ENCODE measurements at places on chromosomes 3 and 15.

DNA sequence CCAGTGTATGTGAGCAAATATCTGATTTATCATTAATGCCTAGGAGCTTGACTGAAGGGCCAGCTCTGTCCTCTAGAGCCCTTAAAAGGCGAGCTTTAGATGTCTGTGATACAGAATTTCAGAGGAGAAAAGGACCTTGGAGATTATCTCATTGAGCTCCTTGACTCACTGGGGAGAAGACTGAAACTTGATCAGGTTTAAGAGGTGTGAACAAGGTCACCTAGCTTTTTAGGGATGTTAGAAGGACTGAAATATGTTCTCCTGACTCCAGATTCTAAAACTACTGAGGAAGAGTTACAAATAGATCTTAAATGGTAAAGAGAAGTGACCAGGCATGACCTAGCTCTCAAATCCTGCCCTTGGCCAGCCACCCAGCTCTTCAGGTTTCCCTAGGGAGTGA lies 193.7 kb upstream of the BHLHE40 start:
- DNase-seq, result no peak

- no peak for DNase-seq
Measured at GRCh38 chr3:73954506-73954905, 329.8 kb upstream of the PDZRN3 start.

- DNase-seq, result no peak
Measured at GRCh38 chr3:65864357-65864904, 174.3 kb downstream of the MAGI1 start.

DNA sequence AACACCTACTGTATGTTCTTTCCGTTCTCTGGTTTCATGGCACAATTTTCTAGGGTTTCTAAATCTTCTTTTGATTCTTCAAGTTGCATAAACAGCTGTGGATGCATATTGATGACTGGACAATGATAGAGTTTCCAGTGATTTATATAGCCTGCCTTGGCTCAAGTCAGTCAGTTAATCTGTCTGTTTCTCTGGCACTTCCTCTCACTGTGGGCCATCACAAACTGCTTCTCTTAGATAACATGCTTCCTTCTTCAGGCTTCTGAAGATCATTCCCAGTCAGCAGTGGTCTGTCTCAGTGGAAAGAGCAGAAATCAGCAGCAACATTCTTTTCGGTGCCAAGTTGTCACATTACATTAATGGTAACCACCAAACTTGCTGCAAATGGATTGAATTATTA lies 207.2 kb downstream of the RYR3 start:
- no peak for DNase-seq

GRCh38 chr15:61157933-61158332 lies 71.2 kb downstream of the RORA start:
- DNase-seq, result no peak

DNA sequence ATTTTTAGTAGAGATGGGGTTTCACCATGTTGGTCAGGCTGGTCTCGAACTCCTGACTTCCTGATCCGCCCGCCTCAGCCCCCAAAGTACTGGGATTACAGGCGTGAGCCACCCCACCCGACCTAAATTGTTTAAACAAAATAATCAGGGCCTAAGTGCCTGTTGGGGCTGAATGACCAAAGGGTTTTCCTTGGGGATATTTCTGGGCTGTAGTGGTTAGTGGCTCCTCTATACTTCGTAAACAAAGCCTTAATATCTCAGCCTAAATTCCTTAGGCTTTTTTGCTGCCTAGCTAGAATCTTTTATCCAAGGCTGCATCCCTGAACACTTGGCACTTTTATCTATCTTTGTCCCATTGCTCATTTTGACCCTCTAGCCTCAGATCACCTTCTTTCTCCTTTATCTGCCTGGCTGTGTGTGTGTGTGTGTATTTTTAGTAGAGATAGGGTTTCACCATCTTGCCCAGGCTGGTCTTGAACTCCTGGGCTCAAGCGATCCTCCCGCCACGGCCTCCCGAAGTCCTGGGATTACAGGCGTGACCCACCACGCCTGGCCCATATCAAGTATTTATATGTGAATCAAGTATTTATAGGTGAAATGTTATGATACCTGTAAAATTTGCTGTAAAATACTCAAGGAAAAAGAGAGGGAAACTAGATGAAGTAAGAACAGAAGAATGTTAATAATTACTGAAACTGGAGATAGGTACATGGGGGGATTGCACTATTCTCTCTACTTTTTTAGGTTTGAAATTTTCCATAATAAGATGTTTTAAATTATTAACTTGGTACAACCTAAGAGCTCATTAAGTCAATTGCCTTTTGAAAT lies 1.8 kb downstream of the NUSAP1 start:
- no peak for DNase-seq

GRCh38 chr3:14344351-14344750 lies 58.1 kb upstream of the SLC6A6 start:
- no peak for DNase-seq

- no peak for DNase-seq
Measured at GRCh38 chr3:134029734-134030378, at the start of gene SLCO2A1. TSS of gene SLCO2A1 (minus strand) at chr3:134029925. CDS start at chr3:134029802, 123 bp downstream.

DNA sequence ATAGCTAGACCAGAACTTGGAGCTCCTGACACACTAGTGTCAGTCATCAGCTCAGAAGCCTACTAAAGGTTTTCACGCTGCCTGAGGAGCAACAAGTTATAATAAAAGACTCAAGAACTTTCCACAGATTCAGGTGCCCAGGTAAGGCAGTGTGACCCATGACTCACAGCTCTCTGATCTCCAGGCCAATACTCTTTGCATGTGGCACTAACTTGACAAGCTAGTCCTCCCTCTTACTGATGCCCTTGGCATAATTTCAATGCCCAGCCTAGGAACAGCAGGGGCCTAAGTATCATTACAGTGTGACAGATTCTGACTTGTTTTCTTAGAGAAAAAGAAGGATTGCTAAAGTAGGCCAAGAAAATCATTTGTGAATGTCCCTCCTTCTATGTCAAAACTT lies 38.4 kb downstream of the MEIS2 start:
- no peak for DNase-seq

GRCh38 chr3:29898171-29898965 lies 617.5 kb downstream of the RBMS3 start:
- DNase-seq, result no peak

GRCh38 chr3:179848711-179849110 lies 188.0 kb downstream of the PEX5L start:
- no peak for DNase-seq

GRCh38 chr3:100440895-100441294 lies 39.6 kb downstream of the LNP1 start:
- no peak for DNase-seq

DNA sequence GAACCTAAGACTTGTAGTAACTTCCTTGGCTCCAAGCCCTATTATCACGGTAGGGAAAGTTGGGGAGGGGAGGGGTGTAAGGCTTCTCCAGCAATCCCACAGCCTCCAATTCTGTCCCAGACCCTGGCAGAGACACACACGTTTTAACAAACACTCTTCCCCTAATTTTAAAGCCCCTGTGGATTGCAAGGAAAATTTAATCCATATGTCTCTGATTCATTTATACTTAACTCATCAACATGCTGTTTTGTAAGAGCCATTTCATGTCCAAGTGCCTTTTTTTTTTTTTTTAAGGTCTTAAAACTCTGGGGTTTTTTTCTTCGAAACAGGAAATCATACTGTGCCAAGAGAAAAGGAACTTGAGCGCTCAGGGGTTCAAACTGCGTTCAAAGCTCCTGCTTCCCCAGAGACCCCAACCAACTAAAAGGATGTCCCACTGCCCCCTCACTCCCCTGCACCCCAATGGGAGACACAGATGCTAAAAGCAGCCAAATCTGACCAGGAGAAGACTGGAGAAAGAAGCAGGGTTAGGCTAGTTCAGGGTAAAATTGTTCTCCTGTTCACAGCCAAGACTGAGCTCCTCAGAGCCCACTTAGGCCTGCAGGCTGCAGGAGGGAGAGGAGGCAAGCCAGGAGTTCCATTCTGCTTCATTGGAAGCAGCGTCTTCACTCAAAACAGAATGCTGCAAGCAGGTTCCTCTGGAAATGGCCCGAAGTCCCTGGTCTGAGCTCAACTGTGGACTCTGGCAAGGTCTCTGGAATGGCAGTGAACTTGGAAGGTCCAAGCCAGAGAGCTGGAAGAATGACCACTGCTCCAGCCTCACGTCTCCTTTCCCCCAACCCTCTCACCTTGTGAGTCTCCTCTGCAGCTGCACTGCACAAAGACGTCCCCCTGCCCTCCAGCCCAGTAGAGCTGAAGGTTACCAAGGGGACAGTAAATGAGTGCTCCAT lies 172.5 kb downstream of the NTRK3 start:
- no peak for DNase-seq

DNA sequence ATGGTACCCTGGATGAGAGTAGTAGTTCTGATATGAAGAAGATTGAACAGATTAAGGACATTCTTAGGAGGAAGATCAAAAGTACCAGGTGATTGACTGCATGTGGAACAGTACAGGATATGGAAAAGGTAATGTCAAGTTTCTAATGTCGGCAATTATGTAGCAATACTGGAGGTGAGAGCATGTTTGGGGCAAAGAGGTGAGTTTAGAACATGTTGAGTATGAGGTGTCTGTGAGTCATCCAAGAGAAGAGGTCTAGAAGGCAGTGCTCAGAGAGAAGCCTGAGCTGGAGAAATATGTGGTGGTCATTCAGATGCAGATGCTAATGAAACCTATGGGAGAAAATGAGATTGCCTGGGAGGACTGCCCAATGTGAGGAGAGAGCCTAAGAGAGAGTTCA lies 305.6 kb downstream of the ZBTB20 start:
- DNase-seq, result no peak

DNA sequence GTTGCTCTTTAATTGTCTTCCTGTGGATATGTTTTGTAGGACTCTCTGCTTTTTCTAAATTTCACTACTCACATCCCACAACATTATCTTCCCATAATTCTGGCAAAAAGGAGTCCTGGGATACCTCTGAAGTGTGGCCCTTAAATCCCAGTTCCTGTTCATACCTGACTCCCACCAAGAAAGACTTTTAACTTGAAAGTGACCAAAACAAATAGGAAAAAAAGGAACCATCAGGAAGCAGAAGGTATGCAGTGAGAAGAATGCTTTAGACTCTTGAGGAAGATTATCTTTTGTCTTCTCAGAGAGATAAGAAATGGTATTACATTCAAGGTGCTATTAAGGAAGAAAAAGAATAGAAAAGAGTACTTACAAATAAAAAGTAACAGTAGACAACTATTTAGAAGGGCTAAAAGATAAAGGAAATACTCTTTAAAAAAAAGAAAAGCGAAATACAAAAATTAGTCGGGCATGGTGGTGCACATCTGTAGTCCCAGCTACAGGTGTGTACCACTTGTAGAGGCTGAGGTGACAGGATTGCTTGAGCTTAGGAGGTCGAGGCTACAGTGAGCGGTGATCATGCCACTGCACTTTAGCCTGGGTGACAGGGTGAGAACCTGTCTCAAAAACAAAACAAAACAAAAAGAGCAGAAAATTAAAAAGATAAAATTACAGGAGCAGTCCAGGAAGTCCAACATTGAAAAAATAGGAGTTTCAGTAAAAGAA lies 46.8 kb downstream of the PXK start:
- no peak for DNase-seq
